Stimulated activated CD4-positive, alpha-beta T cell treated with anti-CD3 and anti-CD28 coated beads, Interleukin-4, amount 100 ng/mL, for 24 hours (primary cell): ENCODE measurements at places on chromosomes 2 and 18.

DNA sequence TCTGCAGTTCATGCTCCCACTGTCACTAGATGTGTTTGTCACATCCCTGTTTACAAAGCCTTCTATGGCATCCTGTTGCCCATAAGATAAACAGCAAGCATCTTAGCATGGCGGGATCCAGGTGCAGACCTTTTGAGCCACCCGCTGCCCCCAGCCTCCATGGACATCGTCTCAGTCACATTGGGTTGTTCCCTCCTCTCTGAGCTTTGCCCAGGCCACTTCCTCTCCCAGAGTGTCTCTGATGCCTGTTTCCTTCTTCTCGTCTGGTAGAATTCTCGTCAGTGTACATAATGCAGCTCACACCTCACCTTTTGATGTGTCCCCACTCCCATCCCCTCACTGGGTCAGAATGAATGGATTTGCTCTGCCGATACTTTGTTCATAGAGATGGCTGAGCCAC is 239.0 kb upstream of the APCDD1 start:
- DNase-seq: no peak

GRCh38 chr2:10303694-10304378 is 1.1 kb downstream of the HPCAL1 start:
- DNase-seq: peak; percentile 37

DNA sequence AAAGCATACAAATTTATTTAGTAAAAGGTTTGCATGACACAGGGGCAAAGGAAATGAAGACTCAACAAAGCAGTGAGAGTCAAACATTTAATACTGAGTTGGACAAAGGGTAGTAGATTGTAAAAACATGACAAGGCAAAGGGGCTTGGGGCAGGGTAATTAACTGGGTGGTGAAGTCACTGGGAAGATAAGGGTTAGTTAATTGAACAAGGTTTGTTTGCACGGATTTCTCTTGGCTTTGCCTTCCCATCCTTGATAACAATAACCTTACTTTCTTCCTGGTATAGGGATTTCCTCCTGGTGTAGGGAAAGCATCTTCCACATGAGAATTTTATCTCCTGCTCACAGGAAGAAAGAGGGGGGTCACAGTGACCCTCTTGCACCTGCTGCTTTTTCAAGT is 26.8 kb upstream of the RTTN start:
- no peak for DNase-seq

DNA sequence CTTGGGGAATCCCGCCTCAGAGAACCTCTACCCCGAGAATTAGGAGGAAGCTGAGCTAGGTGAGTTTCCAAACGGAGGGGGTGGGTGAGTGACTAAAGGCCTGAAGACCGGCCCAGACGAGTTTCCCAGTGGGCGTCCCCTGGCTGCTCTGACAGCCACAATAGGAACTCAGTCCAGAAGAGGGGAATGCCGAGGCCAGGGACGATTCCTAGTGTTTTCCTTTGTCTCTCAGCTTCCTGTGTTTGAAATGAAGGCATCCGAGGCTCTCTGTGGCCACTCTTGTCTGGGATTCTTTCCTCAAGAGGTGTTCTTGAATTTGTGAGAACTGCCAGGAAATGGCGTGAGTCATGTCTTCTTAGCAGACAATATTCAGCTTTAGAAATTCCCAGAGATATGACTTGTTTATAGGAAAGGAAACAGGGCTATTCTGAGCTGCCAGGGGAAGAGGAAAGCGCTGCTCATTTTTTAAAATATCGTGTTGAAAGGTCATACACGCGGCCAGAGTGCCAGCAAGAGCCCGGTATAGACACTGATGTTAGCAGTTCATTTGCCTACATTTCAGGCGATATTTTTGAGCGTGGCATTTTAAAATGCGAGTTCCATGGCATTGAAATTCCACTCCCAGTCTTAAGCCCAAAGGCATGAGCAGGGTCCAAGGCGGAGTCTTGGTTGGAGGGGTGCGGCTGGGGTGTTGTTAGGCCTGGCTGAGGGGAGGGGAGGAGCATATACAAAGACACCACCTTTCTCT is 169.1 kb upstream of the KLF7 start:
- DNase-seq: peak; percentile 60

GRCh38 chr2:188117706-188118105 is 174.0 kb upstream of the GULP1 start:
- no peak for DNase-seq

GRCh38 chr2:192971981-192972380 is 777.2 kb upstream of the TMEFF2 start:
- no peak for DNase-seq

- DNase-seq: no peak
Observed at GRCh38 chr2:79715338-79715737, 202.5 kb downstream of the CTNNA2 start.

- DNase-seq: no peak
Observed at GRCh38 chr2:216799873-216800431, 59.9 kb downstream of the TNP1 start.

DNA sequence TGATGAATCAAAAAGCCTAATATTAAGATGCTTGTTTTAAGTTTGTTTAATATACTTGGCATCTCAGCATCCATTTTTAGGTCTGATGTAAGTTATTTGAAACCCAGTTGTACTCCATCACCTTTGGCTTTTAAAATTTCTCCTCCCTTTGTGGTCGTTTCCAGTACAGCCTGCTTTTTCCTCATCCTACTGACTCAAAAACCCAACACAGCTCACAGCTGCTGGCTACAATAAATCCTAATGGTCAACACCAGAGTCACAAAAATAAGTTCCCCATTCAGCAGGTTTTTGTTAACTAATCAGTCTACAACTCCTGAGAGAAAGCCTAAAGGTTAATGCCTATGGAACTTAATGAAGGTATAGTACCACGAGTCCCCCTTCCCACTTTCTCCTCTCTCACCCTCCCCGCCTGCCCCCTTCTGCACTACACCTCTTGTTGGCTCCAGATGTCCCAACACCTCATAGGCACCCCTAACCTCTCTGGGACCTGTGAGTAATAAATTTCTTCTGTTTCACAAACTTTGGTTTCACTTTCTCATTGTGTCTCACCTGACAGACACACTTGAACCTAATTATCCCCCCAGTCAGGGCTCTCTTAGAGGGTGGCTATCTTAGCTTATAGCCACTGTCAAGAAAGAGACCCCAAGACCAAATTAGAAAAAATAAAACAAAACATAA is 148.6 kb downstream of the GALNT1 start:
- DNase-seq: no peak

DNA sequence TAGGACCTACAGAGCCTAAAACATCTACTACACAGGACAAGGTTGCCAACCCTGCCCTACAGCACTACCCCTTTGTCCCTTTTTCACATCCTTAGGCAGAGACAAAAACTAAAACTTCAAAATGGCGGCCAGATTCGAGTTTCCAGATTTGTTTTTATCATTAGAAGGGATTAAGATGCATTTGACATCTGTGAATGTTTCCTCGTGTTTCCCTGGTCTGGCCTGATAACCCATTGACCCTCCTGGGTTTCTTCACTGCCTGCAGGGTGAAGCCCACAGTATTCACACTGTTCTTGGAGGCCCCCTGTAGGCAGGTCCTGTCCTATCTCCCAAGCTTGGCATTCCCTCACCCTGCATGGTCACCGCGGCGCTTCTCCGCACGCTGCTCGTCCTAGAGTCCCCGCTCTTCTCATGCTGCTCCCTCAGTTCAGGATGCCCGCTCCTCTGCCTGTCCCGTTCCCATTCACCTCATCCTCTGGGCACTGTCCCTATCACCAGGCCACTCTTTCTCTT is 67.6 kb downstream of the TPGS2 start:
- DNase-seq: no peak
